Choroid plexus epithelial cell (primary cell): ENCODE measurements at places on chromosomes 1 and 21.

- peak; percentile 54 for DNase-seq
Observed at GRCh38 chr21:44836666-44837471, 19.0 kb upstream of the SUMO3 start.

- no peak for DNase-seq
Observed at GRCh38 chr1:31523012-31523411, 53.3 kb upstream of the TINAGL1 start.

- DNase-seq = peak; percentile 73
Observed at GRCh38 chr1:12436817-12437599, 181.0 kb downstream of the DHRS3 start.

- DNase-seq = peak; percentile 58
Observed at GRCh38 chr1:25245809-25246599, 1.2 kb downstream of the RSRP1 start.

DNA sequence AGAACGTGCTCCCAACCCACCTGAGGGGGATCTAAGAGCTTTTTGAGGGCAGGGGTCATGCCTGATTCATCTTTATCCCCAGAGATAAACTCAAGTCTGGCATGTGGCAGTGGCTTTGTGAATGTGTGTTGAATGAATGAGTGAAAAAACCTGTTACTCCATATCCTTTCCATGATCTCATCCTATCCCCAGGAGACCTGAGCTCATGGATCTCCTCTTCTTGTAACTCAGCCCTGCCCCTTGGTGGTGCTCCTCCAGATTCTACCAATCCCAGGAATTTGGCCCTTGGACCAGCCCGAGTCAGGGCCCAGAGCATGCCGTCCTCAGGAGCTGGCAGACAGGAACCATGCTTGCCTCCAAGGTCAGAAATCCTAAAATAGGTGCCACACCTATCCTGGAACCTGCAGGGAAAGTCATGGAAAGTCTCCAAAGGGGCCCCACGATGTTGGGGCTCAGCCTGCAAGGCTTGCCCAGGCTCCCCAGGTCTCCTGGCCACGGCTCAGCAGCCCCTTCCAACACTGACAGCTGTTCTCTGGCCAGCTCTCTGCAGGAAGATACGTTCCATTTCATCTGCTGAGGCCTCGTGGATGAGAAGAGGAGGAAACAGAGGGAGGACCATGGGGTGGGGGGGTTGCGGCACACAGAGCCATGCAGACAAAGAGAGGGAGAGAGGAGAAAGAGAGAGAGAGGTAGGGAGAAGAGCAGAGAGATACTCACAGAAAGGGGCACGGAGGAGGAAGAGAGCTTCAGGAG is 214.6 kb downstream of the TRABD2B start:
- DNase-seq = peak; percentile 54

- peak; percentile 99 for DNase-seq
Observed at GRCh38 chr21:37060296-37060695, 12.6 kb downstream of the PIGP start.

DNA sequence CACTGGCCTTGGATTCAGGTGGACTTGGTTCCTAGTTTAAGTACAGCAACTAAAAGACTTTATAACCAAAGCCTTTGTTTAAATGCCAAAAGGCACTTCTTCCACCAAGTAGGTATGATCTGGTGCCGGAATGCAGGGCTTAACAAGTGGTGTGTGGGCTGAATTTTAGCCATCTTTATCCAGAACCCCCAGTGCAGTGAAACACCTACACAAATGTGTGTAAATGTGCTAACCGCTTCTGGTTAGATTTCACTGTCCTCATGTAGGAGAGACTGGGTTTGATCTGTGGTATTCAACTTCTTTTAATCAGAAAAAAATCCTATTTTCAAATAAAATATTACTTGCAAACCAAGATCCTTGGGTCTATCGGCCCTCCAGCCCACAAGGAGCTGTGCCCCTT is 10.3 kb downstream of the SLAMF1 start:
- no peak for DNase-seq

- DNase-seq = peak; percentile 53
Observed at GRCh38 chr1:226967665-226968064, 27.6 kb downstream of the COQ8A start.

DNA sequence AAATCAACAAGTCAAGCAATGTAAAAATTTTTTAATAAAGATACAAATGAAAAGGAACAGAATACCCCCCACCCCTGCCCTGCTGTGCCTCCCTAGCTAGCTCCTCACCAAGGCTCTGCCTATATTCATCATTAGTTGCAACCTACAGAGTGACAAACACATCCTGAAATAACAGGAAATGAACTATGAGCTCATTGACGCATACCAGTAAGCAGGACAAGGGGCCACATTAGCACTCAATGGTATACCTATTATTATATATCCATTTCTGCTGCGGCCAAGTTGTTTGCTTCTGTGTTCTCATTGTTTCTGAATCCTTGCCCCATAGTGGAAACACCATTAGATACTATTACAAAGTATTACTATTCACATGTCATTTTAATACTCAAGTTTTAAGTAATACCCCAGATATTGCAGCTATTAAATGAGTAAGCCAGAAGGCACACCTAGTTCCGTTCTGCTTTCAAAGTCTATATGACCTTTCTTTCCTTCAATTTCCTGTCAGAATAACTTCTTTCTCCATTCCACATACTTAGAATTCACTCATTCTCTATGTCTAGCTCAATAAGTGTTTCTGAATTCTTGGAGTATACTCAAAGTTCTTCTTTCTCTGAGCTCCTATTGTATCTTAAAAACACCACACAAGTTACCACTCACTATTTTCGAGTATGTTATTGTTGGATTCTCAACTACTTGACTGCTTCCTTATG is 1214.9 kb downstream of the PLA2G4A start:
- peak; percentile 57 for DNase-seq

DNA sequence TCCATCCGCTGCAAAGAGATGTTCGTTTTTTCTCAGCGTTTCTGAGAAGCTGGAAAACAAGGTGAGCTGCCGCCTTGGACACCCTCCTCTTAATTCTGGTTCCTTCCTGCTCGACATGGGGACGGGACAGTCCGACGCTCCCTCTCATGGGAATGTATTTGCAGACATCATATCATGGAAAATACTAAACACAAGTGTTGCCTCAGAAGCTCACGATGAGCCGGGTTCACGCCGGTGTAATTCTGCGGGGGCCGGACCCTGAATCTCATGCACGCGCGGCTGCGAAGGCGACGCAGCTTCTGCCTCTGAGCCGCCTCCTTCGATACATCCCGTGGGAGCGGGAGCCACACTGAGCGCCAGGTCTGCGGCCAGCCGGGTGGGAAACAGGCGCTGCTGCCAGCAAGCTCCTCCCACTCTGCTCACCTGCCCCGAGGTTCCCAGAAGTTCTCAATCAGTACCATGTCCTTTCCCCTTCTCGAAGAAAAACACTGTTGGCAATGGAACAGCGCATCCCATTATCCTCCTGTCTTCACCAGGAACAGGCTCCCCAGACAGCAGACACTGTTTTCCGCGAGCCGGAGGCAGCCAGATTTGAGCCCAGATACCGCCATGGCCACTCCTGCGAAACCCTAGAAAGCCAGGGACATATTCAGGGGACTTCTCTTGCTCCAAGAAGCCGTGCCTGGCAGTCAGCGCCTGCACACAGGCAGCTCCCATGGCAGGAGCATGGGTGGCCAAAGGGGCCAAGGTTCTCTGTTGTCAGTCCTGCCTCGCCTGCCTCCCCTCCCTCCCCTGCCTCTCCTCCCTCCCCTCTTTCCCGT is 98.0 kb downstream of the WDR4 start:
- DNase-seq = no peak

DNA sequence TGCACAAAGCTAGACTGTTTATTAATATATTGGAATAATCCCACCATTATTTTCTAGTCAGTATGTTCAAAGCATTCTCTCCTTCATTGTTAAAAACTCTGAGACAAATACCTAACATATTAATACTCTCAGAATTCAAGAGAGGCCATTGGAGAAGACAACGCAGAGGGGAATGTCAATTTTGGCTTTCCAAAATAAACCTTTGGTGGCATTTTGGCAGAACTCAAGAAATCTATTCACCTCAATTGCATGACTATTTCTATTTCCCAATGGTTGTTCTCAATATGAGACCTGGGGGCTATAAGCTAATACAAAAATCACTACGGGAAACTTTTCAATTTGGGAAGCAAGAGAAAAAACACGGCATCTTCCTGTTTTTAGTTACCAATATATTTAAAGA is 58.5 kb downstream of the RUSC1 start:
- DNase-seq = no peak

- no peak for DNase-seq
Observed at GRCh38 chr1:156232201-156232894, 9.6 kb upstream of the BGLAP start.

DNA sequence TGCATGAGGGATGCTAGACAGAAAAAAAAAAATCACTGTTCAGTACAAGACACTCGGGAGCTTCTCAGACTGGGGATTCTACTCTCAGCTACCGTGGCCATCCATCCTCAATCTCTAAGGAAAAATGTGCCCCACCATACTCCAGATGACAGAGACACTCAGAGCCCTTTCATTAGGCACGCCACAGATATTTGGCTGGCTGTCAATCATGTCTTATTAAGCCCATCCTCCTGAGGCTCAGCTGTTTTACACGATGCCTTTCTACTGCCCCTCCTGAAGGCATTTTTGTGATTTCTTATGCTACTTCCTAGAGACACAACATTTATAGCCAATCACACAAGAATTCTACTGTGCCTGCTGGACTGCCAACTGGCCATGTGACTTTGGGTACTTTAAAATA is 92.9 kb downstream of the KIF14 start:
- DNase-seq = no peak

- no peak for DNase-seq
Observed at GRCh38 chr21:34520764-34521508, 8.9 kb upstream of the KCNE1 start.

- DNase-seq = peak; percentile 92
Observed at GRCh38 chr1:213327017-213327667, 276.1 kb downstream of the RPS6KC1 start.

- no peak for DNase-seq
Observed at GRCh38 chr1:230832476-230832875, 35.8 kb downstream of the C1orf198 start.

DNA sequence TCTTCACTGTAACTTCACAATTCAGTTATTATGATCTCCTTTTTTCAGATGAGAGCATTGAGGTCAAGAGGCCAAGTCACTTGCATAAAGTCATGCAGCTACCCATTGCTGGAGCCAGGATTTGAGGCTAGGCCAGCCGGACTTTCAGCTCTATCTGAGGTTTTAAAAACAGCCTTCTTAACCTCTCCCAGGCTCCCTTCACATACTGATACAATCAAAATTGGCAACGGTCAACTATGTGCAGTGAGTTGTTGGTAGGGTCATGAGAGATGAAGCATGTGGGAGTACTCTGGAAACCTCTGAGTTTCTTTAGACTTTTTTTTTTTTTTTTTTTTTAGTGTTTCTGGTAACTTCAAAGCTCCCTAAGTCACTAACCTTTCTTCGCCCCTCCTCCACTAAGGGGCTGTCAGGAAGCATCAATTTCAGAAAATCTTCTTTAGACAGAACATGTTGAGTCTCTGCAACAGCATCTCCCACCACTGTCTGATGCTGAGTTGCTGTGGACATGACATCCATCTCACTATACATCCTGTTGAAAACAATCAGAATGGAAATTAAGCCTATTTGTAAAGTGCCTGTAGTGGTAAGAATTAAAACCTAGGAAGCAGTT is 201.8 kb downstream of the SIPA1L2 start:
- DNase-seq = no peak

GRCh38 chr1:8348777-8349472 is 31.0 kb downstream of the SLC45A1 start:
- peak; percentile 77 for DNase-seq

- DNase-seq = no peak
Observed at GRCh38 chr1:109898842-109899241, 11.8 kb upstream of the CSF1 start.

GRCh38 chr1:200929530-200930278 is 35.0 kb downstream of the INAVA start:
- no peak for DNase-seq

DNA sequence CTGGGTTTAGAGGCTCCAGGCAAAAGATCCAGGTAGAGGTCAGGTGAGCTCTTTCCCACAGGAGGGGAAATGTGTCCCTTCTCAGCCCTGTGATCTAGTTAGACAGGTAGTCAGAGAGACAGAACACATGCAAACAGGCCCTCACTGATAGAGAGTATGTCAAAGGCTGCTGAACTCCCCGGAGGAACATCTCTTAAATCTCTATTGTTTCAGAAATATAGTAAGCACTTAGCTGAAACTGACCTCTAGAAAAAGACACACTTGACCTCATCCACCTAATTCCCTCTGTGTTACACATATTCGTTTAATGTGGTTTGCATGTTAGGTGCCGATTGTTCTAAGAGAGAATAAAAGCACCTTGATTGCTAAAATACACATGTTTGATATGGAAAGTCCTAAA is 23.3 kb downstream of the SUSD4 start:
- no peak for DNase-seq

DNA sequence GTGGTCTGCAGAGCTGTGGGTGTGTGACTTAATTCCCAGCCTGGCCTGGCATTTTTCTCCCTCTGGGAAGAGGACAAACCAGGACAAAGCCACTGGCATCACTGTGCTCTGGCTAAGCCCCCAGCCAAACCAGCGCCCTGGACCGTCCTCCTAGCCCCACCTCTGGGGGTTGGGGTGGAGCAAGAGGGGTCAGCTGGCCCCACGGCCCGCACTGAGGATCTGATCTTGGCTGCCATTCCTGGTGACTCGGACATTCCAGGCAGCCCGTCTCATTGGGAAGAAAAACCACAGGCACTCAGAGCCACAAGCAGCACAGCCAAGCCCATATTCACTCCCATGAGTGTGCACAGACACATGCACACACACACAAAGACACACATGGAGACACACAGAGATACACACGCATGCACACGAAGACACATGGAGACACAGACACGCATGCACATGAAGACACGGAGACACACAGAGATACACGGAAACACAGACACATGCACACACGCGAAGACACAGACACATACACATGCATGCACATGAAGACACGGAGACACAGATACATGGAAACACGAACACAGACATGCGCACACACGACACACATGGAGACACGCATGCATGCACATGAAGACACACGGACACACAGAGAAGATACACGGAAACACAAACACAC is 2.3 kb upstream of the MXRA8 start:
- DNase-seq = peak; percentile 86

- peak; percentile 95 for DNase-seq
Observed at GRCh38 chr1:33161061-33161681, 20.7 kb downstream of the TRIM62 start.

DNA sequence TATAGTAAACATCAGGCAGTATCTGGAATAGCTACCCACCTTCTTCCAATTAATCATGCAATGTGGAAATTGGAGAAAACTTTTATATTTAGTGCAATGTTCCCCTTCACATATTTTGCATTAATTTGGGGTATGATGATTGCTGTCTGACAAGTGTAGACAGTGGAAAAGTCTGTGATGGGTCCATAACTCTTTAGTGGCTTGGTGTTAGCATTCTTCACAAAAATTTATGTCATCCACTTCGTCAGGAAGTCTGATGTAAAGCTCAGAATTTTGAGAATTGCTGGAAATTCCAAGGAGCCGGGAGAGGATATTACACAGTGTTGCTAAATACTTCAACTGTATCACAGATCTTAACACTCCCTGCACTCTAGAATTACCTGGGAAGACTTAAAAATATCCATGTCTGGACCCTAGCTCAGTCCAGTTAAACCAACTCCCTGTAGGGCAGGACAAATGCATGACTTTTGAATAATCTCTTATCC is 549.7 kb upstream of the PLXNA2 start:
- no peak for DNase-seq
